Activated T-helper 17 cell treated with anti-CD3 and anti-CD28 coated beads, Interleukin-2, amount 50 U/mL, for 72 hours (primary cell): ENCODE measurements at places on chromosomes 7 and 10.
A peak's percentile ranks its signal among the peaks of the same experiment; 100 is the strongest.

GRCh38 chr10:44368637-44369036 is 16.3 kb downstream of the CXCL12 start:
- no peak for ATAC-seq

DNA sequence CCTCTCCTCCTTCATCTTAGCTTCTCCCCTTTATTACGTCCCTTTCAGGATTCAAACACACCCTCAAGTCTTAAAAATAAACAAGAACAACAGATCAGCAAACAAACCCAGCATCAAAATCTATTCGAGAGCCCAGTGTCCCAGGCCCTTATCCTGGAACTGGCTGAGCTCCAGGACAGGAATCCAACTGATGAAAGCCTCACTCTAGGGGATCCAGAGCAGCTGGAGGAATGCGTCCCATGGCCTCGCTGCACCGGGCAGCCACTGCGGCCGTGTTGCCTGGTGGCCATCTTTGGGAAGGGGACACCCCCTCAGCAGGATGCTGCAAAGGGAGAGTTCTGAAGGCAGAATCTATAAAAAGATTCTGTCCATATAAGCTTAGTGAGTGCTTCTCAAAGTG is 156.5 kb upstream of the BMPER start:
- ATAC-seq = no peak

DNA sequence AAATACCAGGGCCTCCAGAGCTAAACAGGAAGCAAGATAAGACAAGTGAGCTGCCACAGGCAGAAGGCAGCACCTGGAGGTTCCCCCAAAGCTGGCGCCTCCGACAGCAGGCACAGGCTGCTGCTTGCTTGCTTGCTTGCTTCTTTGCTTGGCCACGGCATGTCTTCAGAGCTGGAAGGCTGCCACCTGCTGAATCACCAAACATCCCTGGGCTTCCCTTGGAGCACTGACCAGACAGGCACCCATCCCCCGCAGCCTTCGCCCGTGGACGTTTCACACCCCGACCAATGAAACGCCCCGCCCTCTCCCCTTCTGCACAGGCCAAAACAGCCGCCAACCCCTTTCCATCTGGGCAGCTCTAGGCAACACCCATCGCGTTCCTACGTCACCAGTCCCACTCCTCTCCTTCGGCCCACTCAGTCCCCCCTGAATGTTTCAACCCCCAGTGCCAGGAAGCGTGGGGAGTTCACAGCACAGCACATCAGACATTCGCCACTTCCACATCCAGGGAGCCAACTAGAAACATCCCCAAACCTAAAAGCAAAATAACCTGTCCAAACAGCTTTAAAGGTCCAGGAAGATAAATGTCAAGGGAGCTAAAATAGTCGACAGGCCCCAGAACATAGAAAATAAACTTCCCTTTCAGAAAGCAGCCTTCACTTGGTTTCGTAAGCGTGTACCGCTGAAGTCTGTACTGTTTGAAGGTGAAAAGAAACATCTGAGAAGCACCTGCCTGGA is 1.6 kb downstream of the SGMS1 start:
- ATAC-seq = peak; percentile 34

GRCh38 chr7:19030281-19030680 is 87.2 kb downstream of the TWIST1 start:
- no peak for ATAC-seq

- peak; percentile 65 for ATAC-seq
Measured at GRCh38 chr7:98879198-98879978, 1.1 kb downstream of the TRRAP start.

DNA sequence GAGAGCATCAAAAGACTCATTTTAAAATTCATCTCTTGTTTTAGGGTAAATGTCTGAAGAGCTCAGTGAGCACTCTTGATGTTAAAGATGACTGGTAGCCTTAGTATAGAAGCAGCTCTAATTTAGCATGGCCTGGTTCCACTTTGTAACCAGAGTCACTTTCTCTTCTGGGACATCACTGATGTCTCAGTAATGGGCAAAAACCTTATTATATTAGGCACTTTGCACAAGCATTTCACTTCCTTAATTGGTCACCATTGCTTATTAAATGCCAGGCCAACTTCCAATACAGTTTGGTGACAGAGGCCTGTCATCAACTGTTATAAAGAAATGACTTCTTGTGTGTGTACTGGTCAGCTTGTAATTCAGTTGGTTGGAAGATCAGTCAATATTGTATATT is 53.0 kb downstream of the STEAP1B start:
- no peak for ATAC-seq

GRCh38 chr7:129452589-129453231 is 18.5 kb downstream of the STRIP2 start:
- ATAC-seq = no peak

- no peak for ATAC-seq
Measured at GRCh38 chr7:144720149-144720548, 115.7 kb downstream of the TPK1 start.

DNA sequence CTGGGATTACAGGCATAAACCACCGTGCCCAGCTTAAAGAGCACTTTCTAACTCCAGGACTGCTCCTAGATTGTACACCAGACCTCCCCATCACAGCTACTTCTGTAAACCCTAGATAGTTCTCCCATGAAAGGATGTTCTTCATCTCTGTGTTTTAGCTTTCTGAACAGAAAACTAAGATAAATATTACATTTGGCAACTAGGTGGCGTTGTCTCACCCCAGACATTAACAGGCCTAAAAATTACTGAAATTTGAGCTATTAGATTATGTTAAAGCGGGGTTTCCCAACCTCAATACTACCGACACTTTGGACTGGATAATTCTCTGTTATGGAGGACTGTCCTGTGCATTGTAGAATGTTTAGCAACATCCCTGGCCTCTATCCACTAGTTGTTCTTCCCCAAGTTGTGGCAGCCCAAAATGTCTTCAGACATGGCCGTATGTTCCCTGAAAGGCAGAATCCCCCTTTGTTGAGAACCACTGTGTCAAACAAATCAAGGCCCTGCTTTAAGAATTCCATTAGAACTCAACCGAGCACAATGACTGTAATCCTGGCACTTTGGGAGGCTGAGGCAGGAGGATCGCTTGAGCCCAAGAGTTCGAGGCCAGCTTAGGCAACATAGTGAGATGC is 19.1 kb downstream of the ATOH7 start:
- ATAC-seq = no peak

DNA sequence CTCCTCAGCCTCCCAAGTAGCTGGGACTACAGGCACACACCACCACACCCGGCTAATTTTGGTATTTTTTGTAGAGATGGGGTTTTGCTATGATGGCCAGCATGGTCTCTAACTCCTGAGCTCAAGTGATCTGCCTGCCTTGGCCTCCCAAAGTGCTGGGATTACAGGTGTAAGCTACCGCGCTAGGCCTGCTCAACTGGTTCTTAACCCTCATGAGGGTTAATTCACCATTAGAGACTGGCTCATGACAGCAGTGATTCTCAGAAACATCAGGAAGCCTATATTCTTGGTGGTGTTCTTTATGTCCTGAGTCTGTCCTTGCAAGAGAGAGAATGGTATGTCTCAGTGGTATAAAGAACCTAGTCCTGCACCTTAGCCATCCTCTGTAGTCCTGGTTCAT is 10.4 kb upstream of the NT5C2 start:
- ATAC-seq = no peak

GRCh38 chr7:39035903-39036302 is 58.2 kb downstream of the POU6F2 start:
- ATAC-seq = no peak

- ATAC-seq = no peak
Measured at GRCh38 chr7:126720232-126720631, 532.5 kb downstream of the GRM8 start.

- ATAC-seq = no peak
Measured at GRCh38 chr10:42953684-42954674, 122.9 kb upstream of the RET start.

GRCh38 chr7:55100544-55101327 is 81.9 kb downstream of the EGFR start:
- ATAC-seq = no peak

GRCh38 chr10:103021150-103021899 is 103.2 kb downstream of the CNNM2 start:
- no peak for ATAC-seq

DNA sequence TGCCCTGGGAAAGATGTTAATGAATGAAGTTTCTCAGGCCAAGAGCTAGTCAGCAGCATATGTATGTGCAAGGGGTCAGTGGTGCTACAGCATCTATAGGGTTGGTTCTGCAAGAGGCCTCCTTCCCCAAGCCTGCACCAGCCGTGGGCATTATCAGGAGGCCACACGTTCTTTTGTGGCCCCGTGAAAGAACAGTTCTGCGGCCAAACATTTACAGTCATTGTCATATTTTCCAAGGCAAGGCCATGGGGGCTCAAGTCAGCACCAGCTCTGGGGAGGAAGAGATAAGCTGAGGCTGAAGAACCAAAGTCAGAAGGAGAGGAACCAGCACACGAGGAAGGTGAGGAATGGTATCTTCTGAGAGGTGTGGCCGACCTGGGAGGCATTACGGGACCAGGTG is 54.4 kb upstream of the TMEM72 start:
- no peak for ATAC-seq

DNA sequence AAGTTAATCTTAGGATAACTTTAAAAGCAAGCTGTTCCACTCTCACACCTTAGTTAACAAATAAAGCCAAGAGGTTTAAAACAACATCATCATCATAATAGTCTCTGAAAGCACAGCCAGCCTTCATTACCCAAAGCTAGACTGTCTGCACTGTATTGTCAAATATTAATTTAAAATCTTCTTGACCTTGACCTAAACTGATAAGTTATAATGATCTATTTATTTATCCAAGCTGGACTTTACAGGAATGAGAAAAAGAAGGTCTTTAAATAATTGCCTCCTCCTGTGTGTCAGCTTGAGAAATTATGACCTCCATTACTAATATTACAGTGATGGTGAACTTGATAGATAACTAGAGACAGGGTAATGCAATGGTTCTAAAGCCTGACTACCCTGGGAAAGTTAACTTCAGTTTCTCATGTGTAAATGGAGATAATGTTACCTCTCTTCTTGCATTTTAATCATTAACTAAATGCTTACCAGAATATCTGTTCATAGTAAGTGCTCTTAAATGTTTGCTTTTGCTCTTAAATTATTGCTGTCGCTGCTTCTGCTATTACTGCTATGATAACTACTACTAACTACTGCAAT is 111.0 kb downstream of the KAT6B start:
- no peak for ATAC-seq

- no peak for ATAC-seq
Measured at GRCh38 chr10:119296703-119297102, 89.3 kb downstream of the GRK5 start.

DNA sequence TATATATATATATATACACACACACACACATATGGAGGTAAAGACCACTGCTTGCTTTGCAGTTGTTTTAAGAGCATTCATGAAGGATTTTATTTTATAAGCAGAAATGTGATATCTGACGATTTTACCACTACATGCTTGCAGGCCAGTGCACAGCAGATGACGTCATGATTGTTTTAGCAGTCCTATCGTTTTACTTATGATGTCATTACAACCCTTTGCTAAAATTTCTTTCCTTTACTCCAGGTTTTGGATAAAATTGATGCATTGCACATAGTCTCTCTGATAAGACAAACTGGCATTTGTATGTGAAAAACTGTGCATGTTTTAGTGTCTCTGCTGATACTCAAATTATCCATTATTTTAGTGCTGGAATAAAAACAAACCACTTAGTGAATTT is 9.2 kb downstream of the EGFR start:
- ATAC-seq = no peak

GRCh38 chr10:93495654-93496321 is 624 bp upstream of the CEP55 start:
- ATAC-seq = peak; percentile 7

DNA sequence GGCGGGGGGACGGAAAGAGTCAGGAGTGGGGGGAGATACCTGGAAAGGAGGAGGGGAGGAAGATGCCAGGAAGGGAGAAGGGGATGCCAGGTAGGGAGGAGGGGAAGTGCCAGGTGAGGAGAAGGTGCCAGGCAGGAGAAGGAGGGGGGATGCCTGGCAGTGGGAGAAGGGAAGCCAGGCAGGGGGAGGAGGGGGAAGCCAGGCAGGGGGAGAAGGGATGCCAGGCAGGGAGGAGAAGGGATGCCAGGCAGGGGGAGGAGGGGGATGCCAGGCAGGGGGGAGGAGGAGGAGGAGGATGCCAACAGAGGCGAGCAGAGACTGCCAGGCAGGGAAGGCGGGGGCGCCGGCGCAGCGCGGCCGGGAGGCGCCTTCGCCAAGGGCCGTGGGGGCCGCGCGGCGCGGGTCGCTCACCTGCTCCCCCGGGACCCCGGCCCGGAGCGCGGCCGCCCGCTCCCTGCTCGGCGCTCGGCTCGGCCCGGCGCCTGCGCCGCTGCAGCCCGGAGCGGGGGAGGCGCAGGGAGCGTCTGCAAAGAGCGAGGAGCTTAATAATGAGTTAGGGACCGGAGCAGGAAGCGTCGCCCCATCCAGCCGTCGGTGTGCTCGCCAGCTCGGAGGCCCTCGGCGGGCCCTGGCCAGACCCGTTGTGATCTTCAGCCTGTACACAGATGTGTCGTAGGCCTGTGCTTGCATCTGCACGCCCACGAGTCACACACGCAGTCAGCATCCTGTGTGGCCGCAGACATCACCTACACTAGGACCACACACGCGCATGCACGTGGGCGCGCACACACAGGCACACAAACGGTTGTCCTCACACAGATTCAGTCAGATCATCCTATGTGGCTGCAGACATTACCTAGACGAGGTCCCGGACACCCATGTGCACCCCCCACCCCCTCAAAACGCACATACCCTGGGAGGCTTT is 28.4 kb upstream of the SMARCD3 start:
- ATAC-seq = peak; percentile 84

- ATAC-seq = no peak
Measured at GRCh38 chr7:138892006-138892630, 89.1 kb downstream of the KIAA1549 start.

- no peak for ATAC-seq
Measured at GRCh38 chr7:72325561-72325960, 86.6 kb downstream of the CALN1 start.

GRCh38 chr7:135673360-135673706 is 11.0 kb downstream of the STMP1 start:
- no peak for ATAC-seq

- no peak for ATAC-seq
Measured at GRCh38 chr10:124389613-124390361, 28.9 kb downstream of the OAT start.

GRCh38 chr7:39073432-39073831 is 95.7 kb downstream of the POU6F2 start:
- no peak for ATAC-seq

DNA sequence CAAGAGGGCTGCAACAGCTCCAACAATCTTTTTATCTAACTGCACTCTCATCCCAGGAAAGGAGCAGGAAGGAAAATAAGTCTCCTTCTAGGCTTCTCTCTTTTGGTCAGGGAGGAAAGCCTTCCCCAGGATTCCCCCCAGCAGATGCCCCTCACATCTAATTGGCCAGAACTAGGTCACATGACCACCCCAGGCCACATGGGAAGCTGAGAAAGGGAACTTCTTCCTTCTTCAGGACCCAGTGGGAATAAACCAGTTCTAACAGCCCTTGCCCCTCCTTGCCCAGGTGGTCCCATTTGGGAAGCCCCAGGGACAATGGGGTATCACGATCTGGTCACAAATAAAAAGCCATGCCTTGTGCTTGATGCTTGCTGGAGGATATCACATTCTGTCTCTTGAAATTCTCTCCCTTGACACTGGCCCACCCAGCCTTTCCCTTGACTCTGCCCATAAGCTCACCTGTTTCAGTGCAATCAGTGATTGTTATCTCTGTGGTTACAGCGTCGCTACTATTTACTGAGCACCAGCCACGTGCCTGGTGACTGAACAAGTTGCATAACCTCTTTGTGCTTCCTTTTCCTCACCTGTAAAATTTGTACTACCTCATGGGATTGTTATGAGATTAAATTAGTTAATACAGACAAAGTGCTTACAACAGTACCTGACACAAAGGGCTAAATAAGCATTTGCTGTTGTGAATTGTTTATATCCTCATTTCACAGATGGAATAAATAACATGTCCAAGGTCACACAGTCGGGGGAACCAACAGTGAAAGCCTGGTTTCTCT is 9.0 kb upstream of the TACR2 start:
- no peak for ATAC-seq
